ENCODE measurements at places on chromosomes 1 and 21.

GRCh38 chr1:235357485-235358373, 9.5 kb upstream of the TBCE start:
- DNase-seq = no peak

GRCh38 chr21:29810871-29811270, 128.9 kb downstream of the GRIK1 start:
- no peak for DNase-seq

DNA sequence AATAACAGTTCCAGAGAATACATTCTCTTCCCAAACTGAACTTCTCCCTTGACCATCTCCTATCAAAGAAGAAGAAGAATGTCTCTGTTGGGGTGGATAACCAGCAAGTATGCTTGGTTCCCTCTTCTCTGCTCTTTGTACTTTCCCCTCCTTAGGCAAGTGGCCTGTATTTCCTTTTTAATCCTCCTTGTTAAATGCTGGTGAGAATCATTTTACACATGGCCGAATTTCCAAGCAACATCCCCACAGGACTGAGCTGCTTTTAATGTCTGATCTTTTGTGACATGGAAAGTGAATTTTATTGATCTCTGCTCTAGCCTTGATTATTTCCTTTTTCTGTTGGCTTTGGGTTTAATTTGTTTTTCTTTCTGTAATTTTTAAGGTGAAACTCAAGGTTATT, 336.7 kb downstream of the DUSP10 start:
- DNase-seq = no peak

DNA sequence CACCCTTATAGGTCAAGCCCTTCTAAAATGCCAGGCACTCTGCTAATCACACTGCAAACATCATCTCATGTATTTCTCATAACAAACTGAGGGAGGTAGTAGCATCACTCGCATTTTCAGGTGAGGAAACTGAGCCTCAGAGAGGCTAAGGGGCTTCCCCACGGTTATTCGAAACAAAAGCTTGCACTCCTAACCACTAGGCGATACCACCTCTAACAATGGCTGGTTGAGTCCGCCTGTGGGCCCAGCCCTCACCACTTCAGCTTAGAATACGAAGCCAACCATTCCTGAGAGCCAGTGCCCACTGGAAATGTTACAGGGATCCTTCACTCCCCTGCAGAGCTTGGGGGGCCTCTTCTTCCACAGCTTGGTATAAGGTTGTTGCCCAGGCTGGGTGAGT, 65.3 kb upstream of the TENT5C start:
- no peak for DNase-seq

DNA sequence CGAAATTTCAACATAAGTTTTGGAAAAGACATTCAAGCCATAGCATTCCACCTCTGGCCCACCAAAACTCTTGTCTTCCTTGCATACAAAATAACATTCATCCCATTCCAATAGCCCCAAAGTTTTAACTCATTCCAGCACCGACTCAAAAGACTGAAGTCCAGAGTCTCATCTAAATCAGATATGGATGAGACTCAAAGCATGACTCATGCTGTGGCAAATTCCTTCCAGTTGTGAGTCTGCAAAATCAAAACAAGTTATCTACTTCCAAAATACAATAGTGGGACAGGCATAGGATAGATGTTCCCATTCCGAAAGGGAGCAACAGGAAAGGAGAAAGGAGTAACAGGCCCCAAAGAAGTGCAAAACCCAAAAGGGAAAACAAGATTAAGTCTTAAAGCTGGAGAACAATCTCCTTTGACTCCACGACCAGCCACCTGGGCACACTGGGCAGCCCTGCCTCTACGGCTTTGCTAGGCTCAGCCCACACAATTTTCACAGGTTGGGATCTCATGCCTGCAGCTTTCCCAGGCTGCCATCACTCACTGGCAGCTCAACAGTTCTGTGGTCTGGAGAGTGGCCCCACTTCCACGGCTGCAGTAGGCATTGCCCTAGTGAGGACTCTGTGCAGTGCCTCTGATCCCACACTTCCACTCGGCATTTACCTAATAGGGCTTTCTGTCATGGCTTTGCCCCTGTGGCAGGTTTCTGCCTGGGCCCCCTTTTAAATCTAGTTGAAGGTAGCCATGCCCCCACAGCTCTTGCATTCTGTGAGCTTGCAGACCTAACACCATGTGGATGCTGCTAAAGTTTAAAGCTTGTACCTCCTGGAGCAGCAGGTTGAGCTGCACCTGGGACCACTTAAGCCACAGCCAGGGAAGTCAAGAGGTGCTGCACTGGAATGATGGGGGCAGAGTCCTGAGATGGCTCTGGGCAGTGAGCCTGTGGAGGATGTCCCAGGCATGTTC, 51.0 kb downstream of the RUNX3 start:
- DNase-seq = no peak

- no peak for DNase-seq
These were observed 542.6 kb downstream of the ADGRL2 start for GRCh38 chr1:82343381-82343780.

DNA sequence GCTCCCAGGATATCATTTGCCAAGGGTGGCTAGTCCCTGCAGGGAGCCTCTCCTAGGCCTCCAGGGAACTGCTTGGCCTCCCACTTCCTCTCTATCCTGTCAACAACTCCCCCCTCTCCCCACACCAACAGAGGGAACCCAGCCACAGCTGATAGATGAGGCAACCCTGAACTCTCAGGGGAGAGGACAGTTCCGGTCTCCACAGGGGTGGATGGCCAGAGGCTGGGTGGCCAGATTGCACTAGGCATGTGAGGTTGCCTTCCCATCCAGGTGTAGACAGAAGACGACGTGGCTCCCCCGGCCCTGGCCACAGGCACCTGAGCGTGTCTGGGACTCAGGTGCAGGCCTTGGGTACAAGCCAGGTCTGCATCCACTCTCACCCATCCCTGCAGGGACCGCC, 53.3 kb downstream of the TOR1AIP2 start:
- DNase-seq = no peak

DNA sequence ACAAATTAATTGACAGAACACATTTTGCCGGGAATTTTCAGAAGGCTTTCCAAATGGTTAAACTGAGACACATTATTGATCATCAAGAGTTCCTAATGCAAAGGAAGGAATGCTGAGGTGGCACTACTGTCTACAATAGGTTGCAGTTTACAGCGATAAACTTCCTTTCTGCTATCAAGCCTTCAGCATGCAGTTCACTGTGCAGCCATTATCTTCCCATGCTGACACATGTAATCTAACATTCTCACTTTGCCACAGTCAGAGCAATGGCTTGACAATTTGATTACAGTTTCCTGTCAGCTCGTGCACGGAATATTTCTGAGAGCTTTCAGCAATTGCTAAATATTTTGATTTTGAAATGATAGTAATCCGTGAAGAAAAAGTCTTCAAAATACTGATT, 166.9 kb upstream of the PRMT6 start:
- no peak for DNase-seq

DNA sequence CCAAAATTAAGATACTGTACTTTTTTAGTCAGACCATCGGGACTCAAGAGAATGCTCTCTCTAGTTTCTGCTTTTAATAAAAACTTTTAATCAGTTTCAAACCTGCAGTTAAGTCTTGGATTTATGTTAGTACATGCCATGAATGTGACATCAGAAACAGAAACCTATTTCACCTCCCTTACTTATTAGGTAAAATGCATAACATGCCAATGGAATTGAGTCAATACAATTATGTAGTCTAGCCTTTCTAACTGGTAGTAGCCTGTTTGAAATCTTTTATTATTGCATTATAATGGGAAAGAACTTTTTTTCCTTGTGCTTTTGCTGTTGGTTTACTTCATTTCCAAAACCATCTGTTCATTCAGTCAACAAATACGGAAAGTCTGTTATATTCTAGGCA, 4.8 kb downstream of the PHACTR4 start:
- DNase-seq = no peak

- peak; percentile 70 for DNase-seq
These were observed 34.7 kb downstream of the RGSL1 start for GRCh38 chr1:182484531-182485257.

- no peak for DNase-seq
These were observed 287.6 kb downstream of the AKT3 start for GRCh38 chr1:243562473-243562872.

GRCh38 chr1:234628089-234628488, 18.1 kb upstream of the IRF2BP2 start:
- DNase-seq = no peak

- DNase-seq = no peak
These were observed 109.8 kb downstream of the MAST2 start for GRCh38 chr1:45913183-45913683.

- peak; percentile 33 for DNase-seq
These were observed 27.7 kb downstream of the PTPRF start for GRCh38 chr1:43558346-43558841.

- DNase-seq = no peak
These were observed at the start of gene AMPD1 for GRCh38 chr1:114695430-114696058. AMPD1 (minus strand) TSS chr1:114695546; CDS start chr1:114695471, 75 bp downstream.

DNA sequence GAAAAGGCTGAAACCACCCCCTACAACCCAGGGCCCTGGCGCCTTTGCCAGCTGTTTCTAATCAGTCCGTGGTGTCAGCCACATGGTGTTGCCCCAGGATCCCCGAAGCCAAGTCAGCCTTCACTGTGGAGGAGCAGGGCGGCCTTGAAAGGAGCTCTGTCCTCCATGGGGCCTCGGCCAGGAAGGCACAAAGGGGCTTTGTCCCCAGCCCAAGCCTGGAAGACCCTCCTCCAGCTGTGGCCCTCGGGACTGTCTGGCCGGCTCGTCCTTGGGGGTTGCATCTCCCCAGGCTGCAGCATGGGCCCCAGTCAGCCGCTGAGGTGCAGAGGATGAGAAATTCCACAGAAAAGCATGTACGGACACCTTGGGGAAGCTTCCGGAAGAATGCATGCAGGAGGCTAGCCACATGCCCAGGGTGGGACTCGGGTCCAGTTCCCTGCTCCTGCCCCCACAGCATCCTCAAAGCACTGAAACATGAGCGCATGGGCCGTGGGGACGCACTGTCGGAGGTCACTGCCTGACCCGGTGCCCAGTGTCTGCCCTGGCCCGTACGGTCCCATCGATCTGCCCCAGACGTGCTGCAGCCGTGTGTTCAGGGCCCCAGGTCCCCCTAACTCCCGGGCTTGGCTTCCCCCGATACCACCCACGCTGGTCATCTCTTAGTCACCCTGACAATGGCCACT, 38.6 kb upstream of the POFUT2 start:
- no peak for DNase-seq

DNA sequence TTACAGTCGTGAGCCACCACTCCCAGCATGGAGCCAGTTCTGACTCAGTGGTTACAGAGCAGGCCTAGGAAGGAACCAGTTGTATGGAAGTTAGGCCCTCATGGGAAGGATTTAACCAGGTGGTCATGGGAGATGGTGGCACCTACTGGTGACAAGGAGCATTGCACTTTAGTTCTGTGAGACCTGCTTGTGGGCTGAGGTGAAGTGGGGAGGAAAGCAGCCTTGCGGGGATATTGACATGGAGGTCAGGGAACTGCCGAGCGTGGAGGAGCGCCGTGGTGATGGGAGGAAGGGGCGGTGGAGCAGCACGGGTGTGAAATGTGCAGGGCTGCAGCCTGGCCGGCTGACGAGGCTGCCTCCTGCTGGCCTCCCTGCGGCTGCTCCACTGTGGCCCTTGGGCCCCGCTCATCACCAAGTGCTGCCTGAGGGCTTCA, 100.4 kb downstream of the GALNT2 start:
- DNase-seq = no peak

DNA sequence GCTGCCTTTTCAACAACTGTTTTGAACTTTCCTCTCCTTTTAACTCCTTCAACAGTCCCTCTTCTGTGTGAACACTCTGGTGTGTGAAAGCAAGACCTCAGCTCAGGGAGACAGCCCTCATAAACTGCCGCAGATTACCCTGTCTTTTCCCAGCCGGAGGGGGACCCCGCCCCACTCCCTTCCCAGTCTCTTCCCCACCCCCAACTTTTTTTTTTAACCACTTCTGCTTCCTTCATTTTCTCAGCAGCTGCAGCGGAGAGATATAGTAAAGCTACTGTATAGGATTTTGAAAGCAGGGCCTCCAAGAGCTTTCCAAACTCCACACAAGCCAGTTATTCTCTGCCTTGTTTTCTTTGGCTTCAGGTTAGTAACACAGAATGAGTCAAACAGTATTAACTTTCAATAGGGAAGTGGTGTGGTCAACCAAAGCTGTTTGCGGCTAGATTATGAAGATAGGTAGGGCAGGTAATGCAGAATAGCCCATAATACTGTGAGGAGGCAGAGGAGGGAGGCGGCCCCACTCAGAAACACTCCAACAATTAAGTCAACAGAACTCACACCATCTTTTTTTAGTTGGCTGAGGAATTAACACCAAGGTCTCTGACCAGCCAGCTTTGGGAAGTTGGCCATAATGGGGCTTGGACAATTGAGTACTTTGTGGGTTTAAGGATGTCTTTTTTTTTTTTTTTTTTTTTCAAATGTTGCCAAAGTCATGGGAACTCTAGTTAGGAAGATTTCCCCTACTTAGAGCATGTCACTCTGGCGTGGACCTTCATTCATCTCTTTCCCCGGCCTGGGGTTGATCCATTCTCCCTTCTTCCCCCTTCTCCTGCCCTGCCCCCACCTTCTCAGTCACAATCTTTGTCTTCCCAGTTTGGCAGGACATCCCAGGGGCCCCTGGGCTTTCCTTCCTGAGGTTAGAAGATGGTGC, 177.0 kb downstream of the CLIC6 start:
- DNase-seq = no peak

DNA sequence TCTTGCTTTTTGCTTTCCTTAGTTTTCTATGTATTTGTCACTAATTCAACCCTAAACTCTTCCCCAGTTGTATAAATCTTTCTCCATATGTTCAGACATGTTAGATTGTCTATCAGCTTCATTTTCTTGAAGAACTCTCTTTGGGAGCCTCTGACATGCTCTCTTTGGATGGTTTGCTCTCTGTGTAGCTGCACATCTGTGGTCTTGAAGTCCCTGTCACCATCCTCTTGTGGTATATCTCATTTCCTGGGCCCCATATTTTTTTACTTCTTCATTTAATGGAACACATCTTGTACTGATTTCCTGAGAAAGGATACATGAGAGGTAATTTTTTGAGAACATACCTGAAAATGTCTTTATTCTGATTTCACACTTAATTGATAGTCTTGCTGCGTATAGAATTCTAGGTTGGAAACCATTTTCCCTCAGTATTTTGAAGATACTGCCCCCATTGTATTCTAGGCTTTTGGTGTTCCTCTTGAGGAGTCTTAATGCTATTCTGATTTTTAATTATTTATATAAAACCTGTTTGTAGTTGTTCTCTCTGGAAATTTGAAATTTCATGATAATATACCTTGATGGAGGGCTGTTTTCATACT, 72.6 kb downstream of the ST3GAL3 start:
- DNase-seq = no peak

- no peak for DNase-seq
These were observed 2.5 kb upstream of the TFAP2E start for GRCh38 chr1:35570589-35571137.

GRCh38 chr1:164651351-164651951, 92.5 kb downstream of the PBX1 start:
- no peak for DNase-seq

DNA sequence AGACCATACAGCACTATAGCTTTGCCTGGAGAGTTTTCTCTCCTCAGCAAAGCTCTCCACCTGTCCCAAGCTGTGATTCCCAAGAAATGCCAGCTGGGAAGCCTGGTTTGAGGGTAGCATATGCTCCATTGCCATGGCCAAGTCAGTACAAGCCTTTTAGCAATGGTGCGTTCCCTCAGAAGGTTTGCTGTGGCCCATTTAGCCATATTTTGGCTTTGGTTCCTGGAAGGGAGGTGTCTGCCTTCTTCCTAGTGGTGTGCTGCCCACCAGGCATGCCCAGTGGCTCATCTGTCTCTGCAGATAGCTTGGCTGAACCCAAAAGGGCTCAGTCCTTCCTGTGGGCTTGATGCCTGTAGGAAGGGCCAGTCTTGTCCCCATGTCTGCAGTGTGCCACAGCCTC, 32.4 kb downstream of the GALNT2 start:
- DNase-seq = no peak
